Activated T-cell treated with anti-CD3 and anti-CD28 coated beads for 1 hour (primary cell): ENCODE measurements at places on chromosomes 3 and 15.

DNA sequence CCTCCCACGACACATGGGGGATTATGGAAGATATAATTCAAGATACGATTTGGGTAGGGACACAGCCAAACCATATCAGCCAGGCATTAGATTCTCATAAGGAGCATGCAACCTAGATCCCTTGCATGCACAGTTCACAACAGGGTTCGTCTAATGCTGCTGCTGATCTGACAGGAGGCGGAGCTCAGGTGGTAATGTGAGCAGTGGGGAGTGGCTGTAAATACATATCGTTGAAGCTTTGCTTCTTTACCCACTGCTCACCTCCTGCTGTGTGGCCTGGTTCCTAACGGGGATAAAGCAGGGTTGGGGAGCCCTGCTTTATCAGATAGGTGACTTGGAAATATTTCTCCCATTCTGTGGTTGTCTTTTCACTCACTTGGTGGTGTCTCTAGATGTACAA lies 14.8 kb downstream of the DOCK3 start:
- no peak for DNase-seq

DNA sequence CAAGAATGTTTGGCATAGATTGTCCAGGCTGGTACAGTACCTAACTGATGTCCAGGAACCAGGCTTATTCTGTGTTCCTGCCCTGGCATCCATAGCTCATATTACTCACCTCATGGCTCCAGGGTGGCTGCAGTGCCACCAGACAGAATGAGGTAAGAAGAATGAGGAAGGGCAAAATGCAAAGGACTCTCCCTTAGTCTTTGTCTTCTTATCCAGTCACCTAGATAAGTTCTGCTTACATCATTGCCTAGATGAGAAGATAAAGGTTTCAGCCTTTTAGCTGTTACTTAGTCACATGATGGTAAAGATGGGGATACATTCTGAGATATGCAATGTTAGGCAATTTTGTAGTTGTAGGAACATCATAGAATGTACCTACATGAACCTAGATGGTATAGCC lies 45.8 kb downstream of the CHP1 start:
- no peak for DNase-seq

DNA sequence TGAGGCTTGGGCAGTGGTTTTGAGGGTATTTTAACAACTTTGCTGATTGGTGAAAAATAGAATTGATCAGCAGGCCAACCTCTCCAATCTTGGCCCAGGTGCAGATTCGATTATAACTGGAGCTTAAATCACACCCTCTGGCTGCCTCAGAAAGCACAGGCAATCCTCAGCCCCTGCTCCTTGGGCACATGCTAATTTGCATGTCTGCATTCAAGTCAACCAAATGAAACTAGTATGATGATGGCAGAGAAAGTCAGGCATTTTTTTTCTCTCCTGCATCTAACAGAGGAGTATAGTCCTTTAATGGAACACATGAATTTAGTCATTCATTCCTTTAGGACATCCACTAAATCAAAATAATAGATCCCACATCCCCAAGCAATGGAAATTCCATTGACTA lies 16.8 kb upstream of the NMNAT3 start:
- DNase-seq, result no peak

DNA sequence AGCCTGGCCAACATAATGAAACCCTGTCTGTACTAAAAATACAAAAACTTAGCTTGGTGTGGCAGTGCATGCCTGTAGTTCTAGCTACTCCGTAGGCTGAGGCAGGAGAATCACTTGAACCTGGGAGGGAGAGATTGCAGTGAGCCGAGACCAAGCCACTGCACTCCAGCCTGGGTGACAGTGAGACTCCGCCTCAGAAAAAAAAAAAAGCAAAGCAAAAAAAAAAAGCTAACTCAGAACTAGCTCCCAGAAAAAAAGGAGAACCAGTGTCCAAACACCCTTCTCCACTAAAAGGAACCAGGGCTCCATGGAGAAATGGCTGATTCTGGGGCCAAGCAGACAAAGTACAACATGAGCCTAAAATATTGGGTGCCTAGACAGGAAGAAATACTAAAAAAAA lies 16.7 kb upstream of the CRTC3 start:
- DNase-seq, result no peak

DNA sequence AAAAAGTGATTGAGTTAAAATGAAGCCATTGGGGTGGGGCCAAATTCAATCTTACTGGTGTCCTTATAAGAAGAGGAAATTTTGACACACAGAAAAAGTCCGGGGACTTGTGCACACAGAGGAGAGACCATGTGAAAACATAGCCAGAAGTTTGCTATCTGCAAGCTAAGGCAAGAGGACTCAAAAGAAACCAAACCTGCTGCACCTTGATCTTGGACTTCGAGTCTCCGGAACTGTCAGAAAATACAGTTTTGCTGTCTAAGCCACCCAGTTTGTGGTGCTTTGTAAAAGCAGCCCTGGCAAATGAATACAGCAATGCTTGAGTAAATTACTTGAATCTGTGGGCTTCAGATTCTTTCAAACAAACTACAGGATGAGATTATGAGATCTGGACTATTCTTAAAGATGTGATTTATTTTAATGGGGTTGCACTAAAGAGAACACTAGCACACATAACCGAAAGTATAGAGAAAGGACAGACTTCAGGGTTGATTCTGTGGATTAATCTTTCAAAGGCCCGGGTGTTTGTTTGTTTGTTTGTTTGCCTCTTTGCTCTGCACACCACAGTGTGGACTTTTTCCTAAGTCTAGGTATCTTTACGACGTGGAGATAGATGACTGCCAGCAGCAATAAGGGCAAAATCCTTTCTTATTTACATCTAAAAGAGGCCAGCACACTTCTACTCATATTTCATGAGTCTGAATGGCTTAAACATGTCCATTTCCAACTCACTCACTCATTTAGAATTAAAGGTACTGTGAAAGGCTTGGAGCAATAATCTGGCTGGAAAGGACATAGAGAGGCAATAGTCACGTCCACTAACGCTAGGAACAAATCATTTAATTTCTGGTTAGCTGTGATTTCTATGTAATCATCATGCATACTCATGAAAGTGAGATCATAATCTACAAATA lies 53.9 kb upstream of the SSR3 start:
- no peak for DNase-seq
